ENCODE measurements at places on chromosomes 12 and 14.

DNA sequence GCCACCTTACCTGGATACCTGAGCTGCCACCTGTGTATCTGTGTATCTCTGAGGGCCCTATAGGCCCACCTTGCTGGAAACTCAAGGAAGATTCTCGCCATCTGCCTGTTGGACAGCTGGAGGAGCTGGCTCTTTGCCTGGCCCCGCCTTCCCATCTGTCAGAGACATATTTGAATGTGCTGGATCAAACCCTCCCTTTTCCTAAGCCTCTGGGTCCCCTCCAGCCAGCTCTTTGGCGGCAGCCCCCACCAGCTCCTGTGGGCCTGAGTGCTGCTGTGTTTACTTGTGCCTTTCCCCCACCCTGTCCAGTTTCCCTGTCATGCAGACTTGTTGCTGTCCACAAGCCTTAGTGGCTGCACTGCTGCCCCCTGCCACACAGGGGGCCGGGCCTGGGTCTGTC, 55.9 kb upstream of the SRSF5 start:
- no peak for DNase-seq

- no peak for DNase-seq
These were observed 161.0 kb upstream of the RMST start for GRCh38 chr12:97301576-97301975.

DNA sequence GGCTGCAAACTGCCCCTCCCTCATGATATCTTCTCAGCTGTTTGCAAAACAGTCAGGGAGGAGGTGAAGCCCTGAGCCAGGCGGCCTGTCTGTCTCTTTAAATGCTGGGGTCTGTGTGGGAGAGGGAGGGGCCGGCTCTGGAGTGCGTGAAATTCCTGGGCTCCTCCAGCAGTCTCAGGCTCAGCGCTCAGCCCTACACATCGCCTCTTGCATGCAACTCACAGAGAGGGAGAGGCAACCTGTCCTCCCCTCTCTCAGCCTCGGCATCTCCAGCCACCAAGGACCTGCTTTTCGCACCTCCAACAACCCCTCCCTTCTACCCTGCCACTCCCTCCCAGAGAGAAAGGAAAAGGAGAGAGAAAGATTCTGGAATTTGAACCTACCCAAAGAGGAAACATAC, at the start of gene NRXN3:
Gene NRXN3 (plus strand): TSS at position 171 of the 400 bp plus-strand sequence. CDS start 72,721 bp downstream, outside the sequence.
- no peak for DNase-seq

DNA sequence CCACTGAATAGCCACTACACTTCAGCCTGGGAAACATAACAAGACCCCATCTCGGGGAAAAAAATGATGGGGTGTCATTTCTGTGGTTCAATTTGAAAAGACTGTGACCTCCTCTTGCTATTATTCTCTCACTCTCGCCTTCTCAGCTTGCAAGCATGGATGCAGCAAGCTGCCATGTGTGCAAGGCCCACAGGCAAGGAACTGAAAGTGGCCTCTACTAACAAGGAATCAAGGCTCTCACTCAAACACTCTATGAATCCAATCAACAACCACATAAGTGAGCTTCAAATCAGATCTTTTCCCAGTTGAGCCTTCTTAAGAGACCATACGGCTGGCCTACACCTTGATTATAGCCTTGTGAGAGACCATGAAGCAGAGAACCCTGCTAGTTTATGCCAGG, 17.9 kb upstream of the DHRS7 start:
- no peak for DNase-seq

- DNase-seq = no peak
These were observed 615.8 kb downstream of the SNAPC1 start for GRCh38 chr14:62378057-62378456.

DNA sequence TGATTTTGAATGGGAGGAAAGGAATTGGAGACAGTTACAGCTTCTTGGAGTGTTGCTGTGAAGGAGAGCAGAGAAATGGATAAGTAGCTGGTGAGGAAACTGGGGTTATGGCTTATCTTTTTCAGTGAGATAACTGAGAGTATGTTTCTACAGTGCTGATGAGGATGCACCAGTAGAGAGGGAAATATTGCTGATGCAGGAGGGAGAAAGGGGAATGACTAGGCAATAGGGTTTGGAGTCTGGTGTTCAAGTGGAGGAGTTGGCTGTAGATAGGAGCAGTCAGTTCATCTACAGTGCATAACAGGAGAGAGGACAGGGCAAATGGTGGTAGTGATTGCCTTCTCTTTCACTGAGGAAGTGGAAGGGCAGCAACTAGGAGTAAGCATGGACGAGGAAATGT, 33.0 kb downstream of the SPATS2 start:
- no peak for DNase-seq

DNA sequence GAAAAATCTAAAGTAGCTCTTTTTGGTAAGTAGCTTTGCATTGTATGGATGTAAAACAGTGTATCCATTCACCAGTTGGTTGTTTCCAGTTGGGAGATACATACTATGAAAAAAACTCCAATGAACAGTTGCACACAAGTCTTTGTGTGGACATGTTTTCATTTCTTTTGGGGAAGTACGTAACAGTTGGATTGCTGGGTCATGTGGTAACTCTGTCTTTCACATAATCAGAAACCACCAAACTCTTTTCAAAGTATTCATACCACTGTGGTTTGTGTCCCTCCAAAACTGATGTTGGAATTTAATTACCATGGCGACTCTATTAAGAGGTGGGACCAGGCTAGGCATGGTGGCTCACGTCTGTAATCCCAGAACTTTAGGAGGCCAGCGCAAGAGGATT, 58.9 kb upstream of the RESF1 start:
- no peak for DNase-seq

DNA sequence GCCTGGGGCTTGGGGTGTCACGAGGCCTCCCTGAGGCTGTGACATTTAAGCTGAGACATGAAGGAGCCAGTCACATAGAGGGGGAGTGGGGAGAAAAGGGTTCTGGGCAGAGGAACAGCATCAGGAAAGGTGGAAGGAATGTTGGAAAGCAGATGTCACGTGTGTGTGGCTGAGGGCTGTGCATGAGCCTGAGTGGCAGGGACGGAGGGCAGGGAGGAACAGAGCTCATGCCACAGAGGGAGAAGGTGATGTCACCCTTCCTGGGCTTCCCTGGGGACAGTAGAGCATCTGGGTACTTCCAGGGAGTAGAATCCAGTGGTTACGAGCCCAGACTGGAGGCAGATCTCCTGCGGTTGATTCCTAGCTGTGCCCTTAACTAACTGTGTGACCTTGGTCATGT, 32.0 kb upstream of the JDP2 start:
- no peak for DNase-seq

Measured in stimulated activated CD8-positive, alpha-beta memory T cell treated with anti-CD3 and anti-CD28 coated beads, Interleukin-7, amount 100 ng/mL, for 24 hours (primary cell).